Sigmoid colon (tissue), 7 donors: ENCODE measurements at places on chromosomes 5 and 9. TPM values are rescaled to one million over a fixed set of nuclear protein-coding genes. Genes with fewer than 3 reads are reported as not detected.

GRCh38 chr5:30994902-30995301 lies 198.6 kb upstream of the CDH6 start:
- no peak for DNase-seq

- DNase-seq, result no peak
Observed at GRCh38 chr9:14574173-14574572, 119.1 kb downstream of the ZDHHC21 start.

GRCh38 chr5:141477815-141478214 lies 2.0 kb downstream of the PCDHGC3 start:
- no peak for DNase-seq

DNA sequence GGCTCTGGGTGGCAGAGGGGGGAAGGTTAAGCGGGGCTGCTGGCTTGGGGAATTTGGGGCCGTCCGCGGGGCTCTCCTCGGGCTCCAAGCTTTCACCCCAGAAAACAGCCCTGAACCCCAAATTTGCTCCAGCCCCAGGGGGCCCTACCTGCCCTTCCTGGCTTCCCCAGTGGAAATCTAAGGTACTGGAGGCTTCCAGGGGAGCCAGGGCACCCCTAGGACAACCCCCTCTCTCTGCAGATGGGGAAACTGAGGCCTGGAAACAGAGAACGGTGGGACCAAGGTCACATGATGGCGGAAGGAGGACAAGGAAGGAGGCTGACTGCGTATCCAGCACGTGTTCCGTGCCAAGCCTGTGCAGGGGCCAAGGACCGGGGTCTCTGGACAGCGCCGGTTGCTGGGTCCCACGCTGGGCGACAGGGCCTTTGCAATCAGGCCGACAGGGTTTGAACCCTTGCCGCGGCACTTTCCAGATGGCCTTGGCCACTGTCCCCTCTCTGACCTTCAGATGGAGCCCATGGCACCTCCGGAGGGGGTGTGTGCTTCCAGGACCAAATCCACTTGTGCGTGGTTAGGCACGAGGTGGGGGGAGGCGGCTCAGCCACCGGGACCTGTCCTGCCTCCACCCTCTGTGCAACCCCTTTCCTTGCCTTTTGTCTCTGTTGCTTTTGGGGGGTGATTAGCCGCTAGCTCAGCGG lies 183.1 kb downstream of the C9orf50 start:
- DNase-seq, result peak; percentile 75

GRCh38 chr9:97714435-97714834 lies 17.3 kb upstream of the XPA start:
- no peak for DNase-seq

Gene DRD1
- total RNA-seq, result not detected

Gene FGFR4
- 11.8 TPM for total RNA-seq

Gene HACD4
- 10.5 TPM for total RNA-seq

Gene TNFSF8
- total RNA-seq, result 1.8 TPM

Gene PPP2R2B
- 19.6 TPM for total RNA-seq

- DNase-seq, result no peak
Observed at GRCh38 chr9:115444959-115445358, 327.0 kb upstream of the TNC start.

DNA sequence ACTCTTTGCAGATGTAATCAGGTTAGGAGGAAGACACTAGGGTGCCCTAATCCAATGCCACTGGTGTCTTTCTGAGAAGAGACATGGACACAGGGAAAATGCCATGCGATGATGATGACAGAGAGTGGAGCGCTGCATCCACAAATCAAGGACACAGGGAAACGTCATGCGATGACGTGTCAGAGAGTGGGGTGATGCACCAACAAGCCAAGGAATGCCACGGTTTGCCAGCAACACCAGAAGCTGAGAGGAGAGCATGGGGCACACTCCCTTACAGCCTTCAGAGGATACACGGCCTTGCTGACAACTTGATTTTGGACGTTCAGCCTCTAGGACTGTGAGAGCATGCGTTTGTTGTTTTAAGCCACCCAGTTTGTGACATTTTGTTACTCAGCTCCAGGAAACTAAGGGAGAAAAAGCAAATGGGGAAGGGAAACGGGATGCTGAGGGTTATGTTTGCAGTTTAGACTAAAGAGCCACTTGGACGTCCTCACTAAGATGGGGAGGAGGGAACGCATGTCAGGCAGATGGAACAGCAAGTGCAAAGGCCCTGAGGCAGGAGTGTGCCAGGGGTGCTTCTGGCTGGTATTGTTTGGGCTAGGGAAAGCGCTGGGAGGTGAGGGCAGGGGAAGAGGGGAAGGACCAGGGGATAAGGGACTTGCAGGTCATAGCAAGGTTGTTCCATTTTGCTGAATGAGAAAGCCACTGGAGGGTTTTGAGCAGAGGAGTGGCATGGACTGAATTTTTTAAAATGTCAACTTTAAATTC lies 2.5 kb upstream of the TENT4A start:
- no peak for DNase-seq

- peak; percentile 74 for DNase-seq
Observed at GRCh38 chr5:40682154-40683017, 2.7 kb downstream of the PTGER4 start.

- DNase-seq, result no peak
Observed at GRCh38 chr9:88984543-88984883, 6.8 kb upstream of the S1PR3 start.

Gene REXO4
- 16.3 TPM for total RNA-seq

DNA sequence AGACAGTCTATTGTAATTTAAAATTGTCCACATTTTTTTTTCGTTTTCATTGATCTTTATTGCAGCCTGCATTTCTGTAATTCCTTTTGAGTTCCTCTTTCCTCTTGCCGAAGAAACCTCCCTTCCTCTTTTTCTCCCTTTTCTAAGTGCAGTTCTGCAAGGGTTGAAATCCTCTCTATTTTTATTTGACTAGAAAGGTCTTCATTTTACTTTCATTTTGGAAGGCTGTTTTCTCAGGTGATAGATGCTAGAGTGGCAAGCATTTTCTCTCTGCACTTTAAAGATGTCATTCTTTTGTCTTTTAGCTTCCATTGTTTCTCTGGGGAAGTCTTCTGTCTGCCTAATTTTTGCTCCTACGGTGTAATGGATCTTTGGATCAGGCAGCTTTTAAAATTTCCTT lies 248.5 kb downstream of the SMARCA2 start:
- no peak for DNase-seq

GRCh38 chr5:179256328-179257175 lies 88.7 kb downstream of the ADAMTS2 start:
- DNase-seq, result peak; percentile 59

Gene NRARP
- total RNA-seq, result 1.8 TPM

Gene BASP1
- total RNA-seq, result 9.2 TPM

- DNase-seq, result no peak
Observed at GRCh38 chr9:88807426-88807825, 183.8 kb upstream of the S1PR3 start.

DNA sequence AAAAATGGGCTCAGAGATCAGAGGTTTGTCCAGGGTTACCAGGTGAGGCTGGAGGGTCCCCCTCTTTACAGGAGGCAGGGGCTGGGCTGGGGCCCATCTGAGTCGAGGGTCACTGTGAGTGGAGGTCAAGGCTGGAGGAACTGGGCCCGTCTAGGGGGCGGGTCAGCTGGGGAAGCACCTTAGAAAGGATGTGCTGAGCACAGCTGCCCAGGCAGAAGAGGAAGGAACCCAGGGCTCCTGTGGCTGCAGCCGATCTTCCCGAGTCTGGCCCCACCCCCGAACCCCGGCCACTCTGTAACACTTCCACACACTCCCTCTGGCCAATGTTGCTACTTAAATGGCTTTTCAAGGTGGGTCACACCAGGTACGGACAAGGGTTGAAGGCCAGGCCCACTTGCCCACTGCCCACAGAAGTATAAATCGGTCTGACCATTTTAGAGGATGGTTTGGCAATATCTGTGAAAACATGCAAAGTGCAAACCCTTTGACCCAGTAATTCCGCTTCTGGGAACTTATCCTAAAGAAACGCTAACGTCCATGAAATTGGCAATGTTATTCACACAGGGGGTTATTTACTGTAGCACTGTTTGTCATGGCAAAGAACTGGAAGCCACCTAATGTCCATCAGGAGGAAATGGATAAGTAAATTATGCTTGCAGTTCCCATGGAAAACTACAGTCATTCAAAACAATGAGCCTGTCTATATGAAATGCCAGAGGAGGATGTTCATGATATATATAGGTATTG lies 30.5 kb upstream of the EEIG1 start:
- DNase-seq, result no peak

Gene CATSPER3
- not detected for total RNA-seq

Gene SLC22A4
- total RNA-seq, result 0.83 TPM

- DNase-seq, result no peak
Observed at GRCh38 chr5:8184455-8185063, 315.6 kb downstream of the MTRR start.

DNA sequence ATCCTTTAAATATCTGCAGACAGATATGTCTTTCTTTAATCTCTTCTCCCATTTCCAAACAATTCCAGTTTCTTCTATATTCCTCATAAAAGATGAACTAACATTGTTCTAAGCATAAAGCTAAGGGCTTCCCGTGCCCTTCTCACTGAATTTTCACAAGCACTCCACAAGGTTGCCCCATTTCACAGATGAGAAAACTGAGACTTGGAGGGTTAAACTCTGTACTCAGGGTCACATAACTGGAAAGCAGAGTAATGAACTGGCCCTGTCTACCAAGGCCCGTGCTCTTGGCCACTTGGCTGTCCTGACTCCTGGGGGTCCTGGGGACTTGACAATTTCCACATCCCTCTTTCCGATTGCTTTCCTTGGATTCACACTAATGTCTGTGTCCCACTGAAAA lies 25.3 kb downstream of the KLF9 start:
- DNase-seq, result no peak

Gene IL4
- not detected for total RNA-seq

Gene FSD1L
- total RNA-seq, result 4.9 TPM

- DNase-seq, result no peak
Observed at GRCh38 chr9:71858812-71859211, 52.2 kb downstream of the ABHD17B start.

Gene LURAP1L
- 25.8 TPM for total RNA-seq

Gene SRP19
- 57.3 TPM for total RNA-seq
